ENCODE measurements at places on chromosomes 16 and 17.

DNA sequence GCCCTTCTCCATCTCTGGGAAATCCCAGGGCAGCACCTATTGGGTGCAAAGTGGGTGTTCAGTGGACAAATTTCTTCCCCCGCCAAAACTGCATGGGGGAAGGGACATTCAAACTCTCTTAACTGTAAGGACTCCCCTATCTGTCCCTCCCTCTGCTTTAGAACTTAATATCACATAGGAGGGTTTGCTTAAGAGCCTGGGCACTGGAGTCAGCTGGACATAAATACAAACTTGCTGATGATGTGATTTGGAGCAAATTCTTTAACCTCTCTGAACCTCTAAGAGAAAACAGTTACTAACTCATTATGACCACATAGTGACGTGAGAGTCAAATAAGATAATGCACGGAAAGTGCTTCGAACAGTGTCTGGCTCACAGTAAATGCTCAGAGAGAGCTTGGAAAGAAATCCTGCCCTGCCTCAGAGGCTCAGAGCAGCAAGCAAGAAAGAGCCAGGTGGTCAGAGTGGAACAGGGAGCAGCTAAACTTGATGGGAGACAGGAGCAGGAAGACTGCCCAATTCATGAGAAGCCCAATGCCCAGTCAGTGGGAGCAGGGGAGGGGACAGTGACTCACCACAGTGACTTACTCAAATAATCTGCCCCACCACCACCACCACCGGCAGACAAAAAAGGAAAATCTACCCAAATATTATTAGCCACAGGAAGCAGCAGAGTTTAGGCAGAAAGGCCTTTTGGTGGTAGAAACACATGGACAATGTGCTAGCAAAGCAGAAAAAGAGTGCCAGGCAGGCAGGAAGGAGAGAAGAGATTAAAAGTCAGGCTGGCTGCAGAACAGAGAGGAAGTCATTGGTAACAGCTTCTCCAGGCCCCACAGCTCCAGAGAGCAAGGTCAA is 23.9 kb upstream of the CCL1 start:
- no peak for DNase-seq

DNA sequence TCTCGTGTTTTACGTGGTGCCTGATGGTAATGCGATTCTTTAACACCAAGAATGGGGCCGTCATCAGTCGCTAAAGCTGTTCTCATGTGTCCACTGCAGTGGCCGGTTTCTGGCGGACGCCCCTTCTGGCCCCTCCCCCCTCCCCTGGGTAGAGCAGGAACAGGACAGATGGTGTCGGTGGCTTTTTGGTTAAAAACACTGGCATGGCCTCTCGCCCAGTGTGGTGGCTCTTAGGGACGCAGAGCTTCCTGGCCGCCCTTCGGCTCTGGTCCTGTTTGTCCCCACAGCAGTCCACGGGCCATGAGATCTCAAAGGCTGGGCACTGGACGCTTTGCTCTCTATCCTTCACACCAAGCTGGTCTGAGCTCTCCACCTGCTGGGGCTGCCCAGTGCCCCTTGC is 151.8 kb downstream of the BANP start:
- no peak for DNase-seq

DNA sequence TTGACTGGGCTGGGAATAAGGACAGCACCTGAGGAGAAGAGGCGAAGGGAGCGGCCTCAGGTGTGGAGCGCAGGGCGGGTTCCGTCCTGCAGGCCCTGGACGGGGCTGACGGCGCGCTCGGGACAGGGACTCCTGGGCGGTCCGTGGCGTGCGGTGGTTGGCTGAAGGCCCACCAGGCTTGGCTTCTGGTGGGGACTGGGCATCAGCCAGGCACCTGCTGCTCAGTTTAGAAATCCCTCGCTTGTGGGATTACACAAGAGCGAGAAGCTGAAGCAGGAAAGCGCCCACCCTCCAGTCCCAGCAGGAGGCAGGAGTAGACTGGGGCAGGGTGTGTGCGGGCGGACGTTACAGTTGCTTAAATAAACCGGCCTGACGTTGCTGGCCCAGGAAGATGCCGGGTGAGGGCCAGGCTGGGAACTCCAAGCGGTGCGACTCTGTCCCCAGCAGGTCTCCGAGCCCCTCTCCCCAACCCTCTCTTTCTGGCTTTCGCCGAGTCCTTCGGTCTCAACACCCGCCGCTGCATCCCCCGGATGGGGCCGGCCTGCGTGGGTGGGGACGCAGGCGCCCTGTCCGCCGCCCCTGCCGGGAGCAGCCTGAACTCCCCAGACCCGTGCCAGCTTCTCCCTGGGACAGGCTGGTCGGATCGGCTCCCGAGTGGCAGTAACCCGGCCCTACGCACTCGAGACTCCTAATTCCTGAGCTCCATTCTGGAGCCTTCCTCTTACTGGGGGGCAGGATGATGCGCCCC is 639 bp downstream of the MIF4GD start:
- DNase-seq: peak; percentile 10

- no peak for DNase-seq
These were observed 13.5 kb upstream of the FBXO47 start for GRCh38 chr17:38980490-38981217.

- no peak for DNase-seq
These were observed 5.6 kb downstream of the CD19 start for GRCh38 chr16:28937222-28937876.

DNA sequence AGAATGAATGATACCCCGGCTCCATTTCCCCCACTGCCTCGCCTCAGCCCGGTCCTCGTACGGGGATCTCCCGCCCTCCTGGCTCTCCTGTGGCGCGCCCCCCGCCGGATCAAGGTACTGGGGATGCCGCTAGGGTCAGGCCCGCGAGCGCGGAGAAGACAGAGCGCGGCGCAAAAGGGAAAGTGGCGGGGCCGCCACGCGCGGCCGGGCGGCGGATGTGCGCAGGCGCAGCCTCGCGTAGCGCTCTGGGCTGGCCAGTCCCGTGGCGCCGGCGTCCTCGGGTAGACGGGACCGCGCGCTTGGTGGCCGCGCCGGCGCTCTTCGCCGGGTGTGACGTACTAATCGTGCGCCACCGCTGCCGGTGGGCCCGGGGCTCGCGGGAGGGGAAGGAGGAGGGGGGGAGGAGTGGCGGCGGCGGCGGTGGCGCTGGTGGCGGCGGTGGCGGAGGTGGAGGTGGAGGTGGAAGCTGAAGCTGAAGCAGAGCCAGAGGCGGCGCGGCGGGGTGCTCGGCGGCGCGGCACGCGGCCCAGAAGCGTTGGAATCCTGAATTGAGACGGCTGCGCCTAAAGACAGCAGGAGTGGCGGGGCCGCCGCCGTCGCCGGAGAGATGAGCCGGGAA is at the start of gene SENP3:
Gene SENP3 (plus strand): TSS at position 331 of the 619 bp plus-strand sequence. CDS start 1,158 bp downstream, outside the sequence.
- peak; percentile 79 for DNase-seq

- DNase-seq: peak; percentile 69
These were observed 75.2 kb upstream of the KSR1 start for GRCh38 chr17:27381007-27381501.

DNA sequence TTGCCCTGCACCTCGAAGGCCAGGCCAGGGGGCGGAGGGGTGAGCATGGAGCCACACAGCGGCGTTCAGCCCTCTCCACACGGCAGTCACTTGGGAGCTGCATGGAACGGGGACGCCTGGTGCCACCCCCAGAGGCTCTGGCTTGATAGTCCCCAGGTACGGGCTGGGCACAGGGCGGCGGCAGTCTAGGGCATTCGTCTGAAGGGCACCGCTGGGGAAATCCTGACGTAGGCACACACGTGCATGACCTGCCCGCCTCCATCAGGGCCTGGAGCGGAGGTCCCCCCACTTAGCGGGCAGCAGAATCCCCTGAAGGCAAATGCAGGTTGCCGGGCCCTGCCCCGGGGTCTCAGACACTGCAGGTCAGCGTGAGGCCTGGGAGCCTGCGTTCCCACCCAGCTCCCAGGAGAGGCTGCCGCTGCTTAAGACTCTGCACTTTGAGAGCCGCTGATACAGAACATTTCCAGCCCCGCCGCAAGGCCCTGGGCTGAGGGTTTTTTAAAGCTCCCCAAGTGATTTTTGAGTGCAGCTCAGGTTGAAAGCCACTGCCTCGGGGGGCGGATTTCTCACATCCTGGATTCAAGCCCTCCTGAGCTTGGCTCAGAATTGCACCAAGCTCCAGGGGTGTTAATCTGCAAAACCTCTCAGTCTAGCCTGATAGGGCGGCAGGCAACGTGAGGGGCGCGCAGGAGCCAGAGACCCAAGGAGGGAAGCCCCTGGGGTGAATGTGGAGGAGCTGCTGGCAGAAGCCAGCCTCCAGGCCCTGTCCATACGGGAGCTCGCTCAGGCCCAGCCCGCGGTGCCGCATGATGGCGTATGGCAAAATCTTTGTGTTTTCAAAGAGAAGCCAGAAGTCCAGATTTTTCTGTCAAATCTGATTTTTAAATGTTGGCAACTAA is 182.3 kb upstream of the GSE1 start:
- no peak for DNase-seq

GRCh38 chr17:49963626-49964302 is 5.2 kb upstream of the DLX4 start:
- DNase-seq: no peak

All from stimulated activated CD4-positive, alpha-beta T cell treated with anti-CD3 and anti-CD28 coated beads, TNF-alpha, amount 100 ng/mL, for 1 hour (primary cell).